Spleen (tissue), 13 donors: ENCODE measurements at places on chromosomes 3 and 15.

DNA sequence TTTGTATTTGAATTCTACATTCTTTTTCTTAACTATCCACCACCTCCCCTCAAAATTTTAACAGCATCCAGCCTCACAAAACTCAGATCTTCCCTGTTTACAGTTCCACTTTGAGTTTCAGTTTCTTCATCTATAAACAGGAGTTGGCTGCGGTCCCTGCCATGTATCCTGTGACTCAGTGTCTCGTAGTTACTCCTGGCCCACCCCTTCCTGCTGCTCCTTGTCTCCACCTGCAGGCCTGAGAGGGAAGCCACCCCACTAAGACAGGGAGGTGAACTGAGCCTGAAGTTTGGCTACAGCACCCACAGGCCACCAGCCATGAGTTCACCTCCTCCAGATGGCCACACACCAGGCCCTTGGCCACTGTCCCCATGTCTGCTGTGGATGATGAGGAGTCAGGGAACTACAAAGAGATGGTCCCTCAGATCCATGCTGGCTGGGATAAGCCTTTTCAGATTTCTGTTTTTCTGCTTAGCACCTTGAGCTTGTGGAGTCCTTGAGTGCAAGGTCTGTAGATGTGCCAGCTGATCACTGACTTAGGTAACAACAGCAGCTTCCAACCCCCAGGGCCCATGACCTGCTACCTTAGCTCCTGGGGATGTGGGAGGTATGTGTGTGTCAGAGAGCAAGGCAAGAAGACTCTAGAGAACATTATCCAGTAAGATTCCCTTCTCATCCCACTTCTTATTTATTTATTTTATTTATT, 37.5 kb downstream of the CD86 start:
- peaks cover 13% of the 10 kb centered on the region for H3K4me1 ChIP-seq
- no peak overlapping the region for H3K4me3 ChIP-seq
- H3K36me3 ChIP-seq, result no peaks in the 10 kb centered on the region
- DNase-seq, result no peak
- H3K27ac ChIP-seq, result peak overlapping the region; percentile 72

DNA sequence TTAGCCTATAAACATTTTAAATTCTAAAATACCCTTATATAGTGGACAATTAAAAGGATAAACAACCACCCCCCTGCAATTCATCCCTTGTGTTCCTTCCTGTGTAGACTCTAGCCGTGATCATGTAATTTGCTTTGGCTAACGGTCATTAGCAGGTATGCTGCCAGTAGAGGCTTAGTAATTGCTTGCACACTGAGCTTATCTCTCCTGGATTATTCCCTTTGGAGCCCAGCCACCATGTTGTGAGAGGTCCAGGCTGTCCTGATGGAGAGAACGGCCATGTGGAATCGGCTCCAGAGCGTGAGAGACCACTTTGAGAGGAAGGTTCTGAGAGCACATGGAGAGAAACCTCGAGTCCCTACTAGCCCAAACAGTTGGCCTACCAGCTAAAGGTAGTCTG, 11.0 kb upstream of the BNC1 start:
- no peak for DNase-seq
- no peaks in the 10 kb centered on the region for H3K36me3 ChIP-seq
- H3K27ac ChIP-seq, result no peak overlapping the region
- H3K27me3 ChIP-seq, result peaks cover 23% of the 10 kb centered on the region

- no peaks in the 10 kb centered on the region for H3K36me3 ChIP-seq
- DNase-seq, result no peak
- peaks cover 42% of the 10 kb centered on the region for H3K4me1 ChIP-seq
- no peaks in the 10 kb centered on the region for H3K27me3 ChIP-seq
- no peak overlapping the region for H3K27ac ChIP-seq
Measured at GRCh38 chr3:188562144-188562543, 408.2 kb downstream of the LPP start.

DNA sequence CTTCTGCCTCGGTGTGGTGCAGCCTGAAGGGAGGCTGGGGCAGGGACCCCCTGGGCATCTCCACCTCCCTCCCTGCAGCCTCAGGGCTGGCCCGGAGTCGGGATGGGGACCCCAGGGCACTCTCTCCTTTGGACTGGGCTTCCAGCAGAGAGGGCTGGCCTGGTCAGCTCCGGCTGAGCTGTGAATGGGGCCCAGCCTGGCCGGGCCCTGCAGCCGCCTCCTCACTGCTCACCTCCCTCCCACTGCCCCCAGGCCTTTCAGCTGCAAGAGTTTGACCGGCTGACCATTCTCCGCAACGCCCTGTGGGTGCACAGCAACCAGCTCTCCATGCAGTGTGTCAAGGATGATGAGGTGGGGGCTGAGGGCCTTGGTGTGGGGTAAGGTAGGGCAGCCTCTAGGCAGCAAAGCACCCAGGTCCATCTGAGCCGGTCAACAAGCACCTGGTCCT, 36.0 kb downstream of the PSTPIP1 start:
- H3K27me3 ChIP-seq, result no peaks in the 10 kb centered on the region
- no peaks in the 10 kb centered on the region for H3K36me3 ChIP-seq
- H3K4me1 ChIP-seq, result peaks cover 17% of the 10 kb centered on the region
- no peak overlapping the region for H3K27ac ChIP-seq

DNA sequence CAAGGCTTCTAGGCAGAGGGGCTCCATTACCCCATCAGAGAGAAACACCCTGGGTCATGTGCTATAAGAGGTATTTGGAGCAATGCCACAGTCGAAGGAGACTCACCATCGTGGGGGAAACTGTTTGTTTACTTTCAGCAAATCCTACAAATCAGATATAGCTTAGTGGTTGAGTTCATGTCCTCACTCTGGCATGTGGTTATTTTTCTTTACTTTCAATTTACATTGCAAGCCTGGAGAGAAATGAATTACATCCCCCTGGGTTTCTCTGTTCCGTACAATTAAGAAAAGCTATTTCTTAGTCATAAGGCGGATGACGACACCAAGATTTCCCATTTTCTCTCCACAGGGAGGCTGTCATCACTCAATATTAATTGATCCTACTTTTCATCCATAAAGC, 36.9 kb downstream of the RFTN1 start:
- H3K4me3 ChIP-seq, result no peak overlapping the region
- H3K27ac ChIP-seq, result peak overlapping the region; percentile 37

GRCh38 chr3:158711886-158712285, 20.4 kb downstream of the RARRES1 start:
- H3K4me3 ChIP-seq, result no peak overlapping the region
- peaks cover 18% of the 10 kb centered on the region for H3K36me3 ChIP-seq
- DNase-seq, result no peak
- no peaks in the 10 kb centered on the region for H3K27me3 ChIP-seq
- peaks cover 18% of the 10 kb centered on the region for H3K4me1 ChIP-seq

DNA sequence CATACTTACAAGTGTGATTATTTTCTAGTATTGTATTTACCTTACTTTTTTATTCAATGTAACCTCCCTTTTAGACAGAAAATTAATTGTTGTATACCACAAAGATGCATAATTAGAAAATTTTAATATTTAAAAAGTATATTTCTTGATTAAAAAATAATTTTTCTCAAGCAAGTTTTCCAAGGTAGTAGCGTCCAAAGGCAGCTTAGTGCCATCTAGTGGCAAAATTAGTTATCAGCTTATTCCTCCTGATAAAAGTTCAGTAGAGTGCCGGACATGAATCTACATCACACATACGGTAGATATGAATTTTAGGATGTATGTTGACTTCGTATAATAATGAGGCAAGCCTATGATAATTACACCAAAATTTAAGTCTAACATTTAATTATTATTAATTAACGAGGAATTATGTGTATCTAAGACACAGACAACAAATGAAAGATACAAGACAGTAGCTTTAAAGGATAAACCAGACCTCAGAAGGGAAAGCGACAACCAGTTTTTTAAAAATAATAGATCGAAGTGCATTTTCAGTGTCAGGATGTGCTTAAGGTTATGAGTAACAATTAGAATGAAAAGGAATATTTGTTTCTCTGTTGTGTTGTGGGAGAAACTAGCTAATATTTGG, 405.9 kb downstream of the ROBO1 start:
- no peak overlapping the region for H3K27ac ChIP-seq
- H3K4me1 ChIP-seq, result no peaks in the 10 kb centered on the region
- no peaks in the 10 kb centered on the region for H3K27me3 ChIP-seq
- DNase-seq, result no peak
- H3K4me3 ChIP-seq, result no peak overlapping the region

- H3K27me3 ChIP-seq, result no peaks in the 10 kb centered on the region
- DNase-seq, result no peak
- H3K4me1 ChIP-seq, result no peaks in the 10 kb centered on the region
- no peaks in the 10 kb centered on the region for H3K36me3 ChIP-seq
Measured at GRCh38 chr15:45314960-45315359, 62.9 kb downstream of the SLC28A2 start.

GRCh38 chr3:119759962-119760361, 21.9 kb upstream of the NR1I2 start:
- DNase-seq, result no peak
- no peak overlapping the region for H3K27ac ChIP-seq
- H3K4me1 ChIP-seq, result no peaks in the 10 kb centered on the region
- H3K4me3 ChIP-seq, result no peak overlapping the region

- H3K4me1 ChIP-seq, result peaks cover 10% of the 10 kb centered on the region
- no peak overlapping the region for H3K27ac ChIP-seq
- H3K4me3 ChIP-seq, result peak overlapping the region; percentile 64
- no peaks in the 10 kb centered on the region for H3K36me3 ChIP-seq
Measured at GRCh38 chr15:55741833-55742497, 987 bp downstream of the PRTG start.

DNA sequence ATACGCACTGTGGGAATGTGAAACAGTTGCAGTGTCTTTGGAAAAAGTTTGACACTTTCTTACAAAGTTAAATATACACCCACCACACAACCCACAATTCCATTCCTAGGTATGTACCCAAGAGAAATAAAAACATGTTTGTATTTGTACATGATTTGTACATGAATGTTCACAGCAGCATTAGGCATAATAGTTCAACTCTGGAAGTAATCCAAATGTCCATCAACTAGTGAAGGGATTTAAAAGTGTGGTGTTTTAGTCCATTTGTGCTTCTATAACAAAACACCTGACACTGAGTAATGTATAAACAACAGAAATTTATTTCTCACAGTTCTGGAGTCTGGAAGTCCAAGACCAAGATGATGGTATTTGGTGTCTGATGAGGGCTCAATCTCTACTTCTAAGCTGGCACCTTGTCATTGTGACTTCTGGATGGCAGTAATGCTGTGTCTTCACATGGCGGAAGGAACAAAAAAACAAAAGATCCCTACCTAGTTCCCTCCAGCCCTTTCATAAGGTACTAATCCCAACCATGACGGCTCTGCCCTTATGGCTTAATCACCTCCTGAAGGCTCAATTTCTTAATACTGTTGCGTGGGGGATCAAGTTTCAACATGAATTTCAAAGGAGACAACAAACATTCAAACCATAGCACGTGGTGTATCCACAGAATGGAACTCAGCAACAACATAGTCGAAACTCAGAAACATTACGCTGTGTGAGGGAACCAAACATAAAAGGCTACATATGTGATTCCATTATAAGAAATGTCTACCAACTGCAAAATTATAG, 120.5 kb downstream of the AQP9 start:
- no peak for DNase-seq
- no peaks in the 10 kb centered on the region for H3K4me1 ChIP-seq
- no peaks in the 10 kb centered on the region for H3K27me3 ChIP-seq
- H3K27ac ChIP-seq, result no peak overlapping the region

GRCh38 chr15:59739557-59740186, 50.6 kb upstream of the BNIP2 start:
- H3K4me1 ChIP-seq, result no peaks in the 10 kb centered on the region
- no peak overlapping the region for H3K27ac ChIP-seq
- no peak for DNase-seq
- H3K4me3 ChIP-seq, result no peak overlapping the region

DNA sequence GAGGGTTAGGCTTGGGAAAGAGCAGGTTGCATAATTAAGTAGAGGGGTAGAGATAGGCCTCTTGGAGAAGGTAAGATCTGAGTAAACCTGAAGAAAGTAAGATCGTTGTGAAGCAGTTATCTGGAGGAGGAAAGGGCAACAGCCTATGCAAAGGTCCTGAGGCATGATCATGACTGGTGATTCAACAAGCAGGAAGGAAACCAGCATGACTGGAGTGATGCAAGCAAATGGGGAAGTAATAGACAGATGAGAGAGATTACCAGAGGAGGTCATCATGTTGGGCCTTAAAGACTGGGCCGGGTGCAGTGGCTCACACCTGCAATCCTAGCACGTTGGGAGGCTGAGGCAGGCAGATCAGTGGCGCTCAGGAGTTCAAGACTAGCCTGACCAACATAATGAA, 360.2 kb downstream of the EPHB1 start:
- H3K36me3 ChIP-seq, result no peaks in the 10 kb centered on the region
- no peaks in the 10 kb centered on the region for H3K4me1 ChIP-seq
- DNase-seq, result no peak
- no peaks in the 10 kb centered on the region for H3K27me3 ChIP-seq
- no peak overlapping the region for H3K4me3 ChIP-seq
- H3K27ac ChIP-seq, result no peak overlapping the region

- peaks cover 25% of the 10 kb centered on the region for H3K4me1 ChIP-seq
- H3K27me3 ChIP-seq, result peaks cover 10% of the 10 kb centered on the region
Measured at GRCh38 chr15:83113881-83114674, 6.6 kb downstream of the TM6SF1 start.

- H3K4me1 ChIP-seq, result peaks cover 55% of the 10 kb centered on the region
- peaks cover 34% of the 10 kb centered on the region for H3K36me3 ChIP-seq
- peak overlapping the region; percentile 83 for H3K27ac ChIP-seq
- DNase-seq, result no peak
- no peaks in the 10 kb centered on the region for H3K27me3 ChIP-seq
- H3K4me3 ChIP-seq, result no peak overlapping the region
Measured at GRCh38 chr15:78018946-78019644, 58.4 kb downstream of the TBC1D2B start.

DNA sequence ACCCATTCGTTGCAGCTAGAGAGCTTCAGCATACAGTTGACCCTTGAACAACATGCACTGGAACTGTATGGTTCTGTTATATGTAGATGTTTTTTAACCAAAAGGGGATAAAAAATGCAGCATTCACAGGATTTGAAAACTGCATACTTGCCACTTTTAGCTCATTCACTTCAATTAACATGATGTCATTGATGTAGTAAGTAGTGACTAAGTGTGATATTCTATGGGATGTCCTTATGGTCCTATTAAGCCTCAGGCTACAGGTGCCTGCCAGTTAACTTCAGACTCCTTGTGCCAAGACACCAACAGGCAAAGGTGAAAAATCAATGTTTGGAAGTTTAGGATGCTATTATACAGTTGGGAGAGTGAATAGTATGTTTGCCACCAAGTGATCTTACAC, 553.6 kb upstream of the NECTIN3 start:
- no peaks in the 10 kb centered on the region for H3K36me3 ChIP-seq
- H3K27ac ChIP-seq, result no peak overlapping the region
- H3K4me3 ChIP-seq, result no peak overlapping the region
- H3K27me3 ChIP-seq, result no peaks in the 10 kb centered on the region
- no peaks in the 10 kb centered on the region for H3K4me1 ChIP-seq

GRCh38 chr3:100098784-100099070, 15.6 kb downstream of the FILIP1L start:
- peak overlapping the region; percentile 14 for H3K27ac ChIP-seq
- no peaks in the 10 kb centered on the region for H3K27me3 ChIP-seq
- DNase-seq, result no peak
- H3K4me3 ChIP-seq, result no peak overlapping the region

DNA sequence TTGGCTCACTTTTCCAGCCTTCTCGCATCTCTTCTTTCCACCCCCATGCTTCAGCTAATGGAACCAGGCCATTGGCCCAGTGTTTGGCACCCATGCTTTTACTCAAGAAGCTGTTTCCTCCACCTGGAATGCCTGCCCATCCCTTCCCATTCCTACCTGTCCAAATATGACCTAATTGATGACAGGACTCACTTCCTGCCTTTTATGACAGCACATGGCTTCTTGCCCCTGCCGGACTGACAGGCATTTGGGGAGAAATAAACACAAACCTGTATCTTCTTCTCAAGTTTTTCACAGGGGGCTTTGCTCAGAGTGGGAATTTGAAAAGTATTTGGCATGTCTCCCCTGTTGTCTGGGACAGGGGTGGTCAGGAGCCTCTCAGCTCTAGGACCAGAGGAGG, 120.1 kb downstream of the ABHD5 start:
- DNase-seq, result no peak
- no peaks in the 10 kb centered on the region for H3K27me3 ChIP-seq
- peaks cover 9% of the 10 kb centered on the region for H3K4me1 ChIP-seq
- no peaks in the 10 kb centered on the region for H3K36me3 ChIP-seq
- no peak overlapping the region for H3K4me3 ChIP-seq
